Urothelium cell line (cell line): ENCODE measurements at places on chromosomes 2 and 18.
A peak's percentile ranks its signal among the peaks of the same experiment; 100 is the strongest.

DNA sequence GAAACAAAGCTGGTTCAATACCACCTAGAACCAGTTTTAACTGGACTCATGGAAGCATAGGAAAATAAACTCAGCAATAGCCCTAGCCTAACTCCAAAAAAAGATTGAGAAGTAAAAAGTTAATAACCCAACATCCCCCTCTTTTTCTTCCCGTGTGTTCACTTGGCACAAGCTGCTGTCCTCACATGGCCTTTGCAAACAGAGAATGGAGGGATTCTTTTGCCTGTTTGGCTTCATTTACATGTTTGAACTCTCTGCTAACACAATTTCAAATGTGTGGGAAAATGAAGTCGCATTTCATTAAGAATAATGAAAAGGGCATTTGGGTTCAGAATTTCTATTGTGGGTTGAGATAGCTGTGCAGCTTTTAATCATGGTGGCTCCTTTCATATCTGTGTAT is 589.2 kb upstream of the LRRTM1 start:
- no peak for DNase-seq

DNA sequence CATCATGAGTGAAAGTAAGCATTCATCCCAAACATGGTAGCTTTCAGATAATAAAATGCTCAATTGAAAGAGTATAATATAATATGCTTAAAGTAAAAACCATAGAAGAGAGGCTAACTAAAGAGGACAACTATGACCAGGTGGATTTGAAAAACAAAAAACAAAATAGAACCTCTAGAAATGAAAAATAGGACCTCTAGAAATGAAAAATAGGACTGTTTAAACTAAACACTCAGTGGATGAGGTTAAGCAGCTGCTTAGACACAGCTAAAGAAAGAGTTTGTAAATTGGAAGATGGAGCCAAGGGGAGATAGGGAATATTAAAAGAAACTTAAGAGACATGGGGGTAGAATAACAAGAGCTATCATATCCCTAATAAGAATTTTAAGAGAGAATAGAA is 301.6 kb downstream of the BCL2 start:
- DNase-seq = no peak

DNA sequence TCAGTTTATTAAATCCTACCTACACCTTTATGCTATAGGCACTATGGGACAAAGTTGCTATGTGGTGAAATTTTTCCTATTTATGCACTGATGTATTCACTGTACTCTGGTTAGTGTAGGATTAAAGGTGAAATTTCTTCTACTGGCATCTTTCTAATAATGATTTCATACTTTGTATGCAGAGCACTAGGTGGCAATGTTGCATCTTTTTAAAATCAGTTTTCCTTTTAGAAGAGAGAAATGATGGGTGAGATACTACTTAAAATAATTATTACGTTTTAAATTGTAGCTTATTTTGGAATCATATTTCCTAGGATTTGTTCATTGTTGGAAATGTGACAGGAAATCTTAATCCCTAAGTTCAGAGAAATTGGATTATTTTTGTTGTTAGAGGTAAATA is 150.9 kb downstream of the CD8B2 start:
- DNase-seq = no peak

GRCh38 chr2:188869550-188869949 is 104.6 kb upstream of the COL3A1 start:
- no peak for DNase-seq

DNA sequence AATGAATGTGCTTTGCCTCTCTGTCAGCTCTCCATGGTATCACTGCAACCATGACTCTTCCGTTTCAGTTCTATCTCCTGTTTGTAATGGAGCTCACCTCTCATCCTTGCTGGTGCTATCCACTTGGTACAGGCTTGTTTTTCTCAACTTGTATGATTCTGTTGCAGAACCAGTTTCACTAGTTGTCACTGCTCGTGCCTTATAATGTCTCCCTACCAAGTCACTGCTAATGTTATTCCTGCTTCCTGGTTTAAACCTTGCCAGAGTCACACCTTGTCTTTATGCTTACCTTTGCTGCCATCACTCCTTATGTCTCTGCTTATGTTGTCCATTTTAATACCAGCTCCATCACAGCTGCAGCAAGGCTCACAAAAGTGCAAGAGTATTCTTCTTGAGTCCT is 1191.0 kb upstream of the LRRTM1 start:
- DNase-seq = no peak

DNA sequence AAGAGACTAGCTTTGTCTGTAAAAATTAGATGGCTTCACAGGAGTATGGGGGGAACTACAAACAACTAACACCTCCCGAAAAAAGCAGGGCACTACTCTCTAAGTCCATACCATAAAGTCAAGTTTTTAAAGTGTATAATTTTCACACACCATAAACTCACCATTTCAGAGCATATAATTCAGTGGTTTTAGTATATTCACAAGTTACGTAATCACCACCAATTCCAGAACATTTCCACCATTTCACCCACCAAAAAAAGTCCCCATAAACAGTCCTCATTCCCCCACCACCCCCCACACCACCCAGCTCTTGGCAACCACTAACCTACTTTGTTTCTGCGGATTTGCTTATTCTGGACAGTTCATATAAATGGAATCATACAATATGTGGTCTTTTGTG is 33.8 kb downstream of the CFAP36 start:
- no peak for DNase-seq

DNA sequence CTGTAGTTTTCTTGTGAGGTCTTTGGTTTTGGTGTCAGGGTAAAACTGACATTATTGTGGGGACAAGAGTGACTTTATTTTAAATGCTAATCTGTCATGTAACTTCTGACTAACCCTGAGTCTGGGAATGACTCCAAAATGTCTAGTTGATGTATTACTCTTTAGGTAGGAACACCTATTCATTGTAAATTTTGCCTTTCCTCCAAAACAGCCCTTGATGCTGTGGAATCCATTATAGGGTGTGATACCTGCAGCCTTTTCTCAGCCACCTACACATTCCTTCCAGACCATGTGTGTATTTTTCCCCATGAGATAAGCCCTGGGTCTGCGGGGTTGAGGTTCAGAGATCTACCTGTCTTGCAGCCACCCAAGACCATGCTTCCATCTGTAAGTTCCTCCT is 4.1 kb upstream of the PRR30 start:
- no peak for DNase-seq

DNA sequence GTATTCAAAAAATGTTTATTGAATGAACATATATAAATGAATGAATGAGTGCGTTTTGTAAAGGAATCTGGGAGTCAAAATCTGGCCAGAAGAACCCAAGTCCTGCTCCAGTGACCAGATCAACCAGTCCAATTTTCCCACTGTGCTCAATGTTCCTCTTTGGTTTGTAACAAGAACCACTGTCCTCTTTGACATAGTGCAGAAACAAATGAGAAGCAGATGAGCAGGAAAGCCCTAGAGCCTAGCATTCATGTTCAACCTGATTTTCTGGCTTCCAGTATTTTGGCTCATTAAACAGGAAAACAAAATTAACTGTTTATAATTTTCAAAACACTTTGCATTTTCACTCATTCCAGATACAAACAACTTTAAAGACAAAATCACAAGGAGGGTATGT is 23.2 kb downstream of the FAM124B start:
- no peak for DNase-seq

DNA sequence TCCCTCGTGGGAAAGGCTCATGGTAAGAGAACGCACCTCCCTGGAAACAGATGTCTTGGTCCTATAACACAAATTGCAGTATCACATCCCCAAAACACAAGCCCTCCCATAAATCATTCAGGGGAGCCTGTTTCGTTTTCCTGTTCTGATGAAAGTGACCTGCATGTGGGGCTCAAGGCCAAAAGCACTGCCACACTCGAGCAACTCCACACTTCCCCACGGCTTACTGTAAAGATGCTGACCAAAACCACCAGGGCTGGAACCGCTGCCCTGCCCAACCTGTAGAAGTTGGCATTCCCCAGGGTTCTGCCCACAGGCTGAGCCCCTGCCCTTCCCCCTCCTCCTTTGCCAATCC is 139.7 kb downstream of the BCL11A start:
- no peak for DNase-seq

DNA sequence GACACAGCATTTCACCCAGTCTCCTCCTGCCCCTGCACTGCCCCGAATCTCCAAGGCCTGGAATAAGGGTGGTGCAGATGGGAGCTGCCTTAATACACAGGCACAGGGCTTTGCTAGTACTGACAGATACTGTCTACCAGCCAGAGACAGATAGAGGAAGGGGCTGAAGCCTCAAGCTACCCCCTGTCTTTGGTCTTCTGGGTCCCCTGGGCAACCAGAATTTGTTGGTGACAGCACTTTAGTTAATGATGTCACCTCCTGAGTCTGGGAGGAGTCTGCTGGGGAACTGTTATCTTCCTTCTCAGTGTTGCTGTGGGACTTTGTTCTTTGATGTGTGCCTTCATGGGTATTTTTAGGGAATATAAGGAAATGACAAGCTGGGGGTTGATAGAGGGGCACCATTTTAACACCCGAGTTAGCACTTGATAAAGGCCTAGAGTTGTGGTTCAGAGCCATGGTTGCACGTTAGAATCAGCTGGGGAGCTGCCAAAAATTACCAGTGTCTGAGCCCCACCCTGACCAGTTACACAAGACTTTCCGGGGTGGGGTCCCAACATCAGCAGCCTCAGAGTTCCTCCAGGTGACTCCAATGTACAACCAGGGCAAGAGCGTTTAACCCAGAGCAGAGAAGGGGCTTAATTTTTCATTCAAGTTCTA is 136.8 kb downstream of the SMAD7 start:
- no peak for DNase-seq

DNA sequence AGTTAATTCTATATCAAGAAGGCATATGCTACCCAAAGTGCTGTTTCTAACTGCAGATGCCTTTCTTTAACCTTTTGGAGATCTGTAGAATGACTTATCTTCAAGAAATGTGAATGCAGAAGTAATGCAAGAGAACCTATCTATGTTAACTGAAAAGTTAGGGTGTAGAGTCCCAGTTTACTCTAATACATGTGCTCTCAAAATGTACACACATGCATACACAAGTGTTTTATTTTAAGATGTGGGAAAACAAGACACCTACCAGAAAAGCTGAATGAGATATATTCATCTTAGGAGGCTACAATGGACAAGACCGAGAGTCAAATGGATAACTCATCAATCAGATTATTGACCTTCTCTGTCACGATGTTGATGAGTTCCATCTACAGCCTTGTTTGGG is 80.9 kb downstream of the CDCA7 start:
- no peak for DNase-seq

DNA sequence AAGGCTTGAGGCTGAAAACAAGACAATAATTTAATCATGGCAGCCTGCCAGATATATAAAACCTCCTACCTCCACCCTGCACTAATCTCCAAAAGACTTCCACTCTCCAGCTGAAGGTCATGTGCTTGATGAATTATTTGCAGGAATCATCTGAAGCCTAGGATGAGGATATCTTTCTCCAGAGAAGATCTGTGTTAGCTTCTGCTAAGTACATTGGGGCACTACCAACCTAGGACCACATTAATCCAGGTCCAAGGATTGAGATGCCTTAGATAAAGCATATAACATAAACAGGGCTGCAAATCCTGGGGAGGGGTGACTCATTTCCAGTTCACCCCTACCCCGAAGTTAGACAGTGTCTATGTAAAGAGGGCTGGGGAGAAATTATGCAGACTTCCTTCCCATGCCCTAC is 80.5 kb upstream of the FRZB start:
- DNase-seq = peak; percentile 2
